Activated CD4-positive, CD25-positive, alpha-beta regulatory T cell treated with anti-CD3 and anti-CD28 coated beads, Interleukin-2, amount 50 U/mL, for 24 hours (primary cell): ENCODE measurements at places on chromosomes 6 and 20.

DNA sequence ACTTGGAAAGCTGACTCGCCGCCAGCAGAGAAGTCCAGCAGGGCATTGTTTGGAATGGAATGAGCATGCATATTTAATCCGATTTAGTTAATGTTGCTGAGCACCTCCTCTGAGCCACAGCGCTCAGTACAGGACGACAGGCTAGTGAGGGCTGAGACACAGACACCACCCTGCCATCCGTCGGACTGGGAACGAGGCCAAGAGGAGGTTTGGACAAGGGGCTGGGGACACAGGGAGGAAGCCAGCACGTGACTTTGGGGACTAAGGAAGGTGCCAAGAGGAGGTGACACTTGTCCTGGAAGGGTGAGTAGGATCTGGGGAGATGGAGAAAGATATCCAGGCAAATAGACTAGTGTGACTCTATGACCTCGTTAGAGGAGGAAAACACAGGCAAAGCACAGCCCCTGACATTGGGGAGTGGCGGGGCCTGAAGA lies 152.5 kb upstream of the ECI2 start:
- no peak for ATAC-seq

DNA sequence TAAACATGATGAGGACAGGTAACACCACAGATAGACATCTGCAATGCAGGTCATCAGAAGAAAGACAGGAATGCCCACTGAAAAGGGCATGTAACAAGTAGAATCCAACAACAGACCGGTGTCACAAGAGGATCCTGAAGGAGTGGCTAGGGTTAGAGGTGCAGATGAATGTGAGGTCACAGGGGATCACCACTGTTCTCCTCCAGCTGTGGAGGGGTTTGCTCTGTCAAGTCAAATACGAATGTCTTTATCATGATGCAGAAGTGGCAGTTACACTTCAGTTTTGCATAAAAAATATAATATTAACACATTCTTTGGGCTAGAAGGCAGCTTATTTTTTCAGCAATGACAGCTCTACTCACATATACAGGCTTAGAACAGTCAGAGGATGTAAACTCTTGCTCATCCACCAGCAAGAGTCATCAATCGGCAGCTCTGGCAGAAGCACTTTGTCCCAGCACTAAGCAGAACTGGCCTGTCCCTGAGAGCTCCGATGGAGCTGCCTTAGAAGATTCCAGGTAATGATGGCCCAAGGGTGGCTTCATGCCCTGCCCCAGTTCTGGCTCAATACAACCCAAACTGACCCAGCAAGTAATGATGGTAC lies 130.4 kb upstream of the TRAF3IP2 start:
- ATAC-seq, result peak; percentile 71

DNA sequence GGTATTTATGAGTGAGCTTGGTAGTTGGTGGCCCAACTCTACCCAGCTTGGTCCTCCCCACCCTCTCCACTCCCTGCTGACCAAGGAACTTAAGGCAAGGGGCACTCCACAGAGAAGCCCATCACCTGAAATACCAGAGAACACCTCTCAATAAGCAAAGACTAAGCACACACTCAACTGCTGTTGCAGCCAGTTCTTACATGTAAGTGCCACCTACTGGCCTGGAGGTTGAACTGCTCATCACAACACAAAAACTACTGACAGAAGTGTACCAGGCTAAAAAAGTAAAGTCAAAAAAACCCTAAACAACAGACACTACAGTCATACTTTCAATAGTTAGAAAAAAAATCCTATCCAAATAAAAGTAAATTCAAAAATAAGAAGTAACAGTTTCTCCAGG lies 146.2 kb downstream of the FAM83B start:
- ATAC-seq, result no peak

DNA sequence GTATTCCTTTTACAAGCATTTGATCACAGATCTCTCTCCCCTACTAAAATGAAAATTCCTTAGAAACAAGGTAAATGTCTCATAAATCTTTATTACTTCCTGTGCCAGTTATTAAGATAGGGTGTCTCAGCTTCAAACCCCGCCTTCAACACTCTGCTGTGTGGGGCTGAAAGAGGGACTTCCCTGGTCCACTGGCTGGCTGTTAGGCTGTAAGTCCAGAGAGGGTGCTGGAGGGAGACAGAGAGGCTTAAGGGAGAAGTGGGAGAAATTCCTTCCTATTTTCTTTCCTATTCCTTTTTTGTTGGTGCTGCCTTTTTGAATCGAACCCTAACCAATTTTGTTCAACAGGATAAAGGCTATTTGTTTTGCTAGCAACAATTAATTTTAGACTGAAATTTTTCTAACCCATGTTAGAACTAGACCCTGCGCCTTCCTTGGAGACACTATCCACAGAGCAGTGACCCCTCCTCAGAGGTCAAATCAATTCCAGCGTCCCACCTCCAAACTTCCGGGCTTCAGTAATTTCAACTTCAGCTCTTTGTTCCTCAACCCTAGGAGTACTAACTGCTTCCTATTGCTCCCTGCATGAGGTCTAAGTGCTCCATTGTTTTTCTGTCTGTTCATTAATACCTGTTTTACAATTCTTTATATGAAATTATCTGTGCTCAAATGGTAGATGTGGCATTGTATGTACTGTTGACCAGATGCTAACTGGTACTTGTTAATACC lies 207.5 kb upstream of the OPRM1 start:
- no peak for ATAC-seq

GRCh38 chr6:11552442-11552841 lies 14.9 kb downstream of the TMEM170B start:
- no peak for ATAC-seq

DNA sequence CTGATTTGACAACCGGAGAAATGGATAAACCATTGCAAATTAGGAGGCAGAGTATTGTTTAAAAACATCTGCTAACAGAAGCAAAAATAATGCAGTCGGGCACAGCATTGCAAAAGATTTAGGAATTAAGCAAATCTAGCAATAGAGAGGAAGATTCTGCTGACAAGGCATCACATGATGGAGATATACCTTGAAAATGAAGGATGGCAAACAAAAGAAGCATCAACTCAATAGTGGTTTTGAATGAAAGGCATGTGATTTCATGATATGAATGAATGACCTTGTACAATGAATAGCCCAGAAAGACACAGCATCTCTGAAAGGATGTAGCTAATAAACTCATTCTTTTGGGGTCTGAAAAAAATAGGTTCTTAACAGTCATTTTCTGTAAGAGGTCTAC lies 8.6 kb upstream of the RBM39 start:
- no peak for ATAC-seq

DNA sequence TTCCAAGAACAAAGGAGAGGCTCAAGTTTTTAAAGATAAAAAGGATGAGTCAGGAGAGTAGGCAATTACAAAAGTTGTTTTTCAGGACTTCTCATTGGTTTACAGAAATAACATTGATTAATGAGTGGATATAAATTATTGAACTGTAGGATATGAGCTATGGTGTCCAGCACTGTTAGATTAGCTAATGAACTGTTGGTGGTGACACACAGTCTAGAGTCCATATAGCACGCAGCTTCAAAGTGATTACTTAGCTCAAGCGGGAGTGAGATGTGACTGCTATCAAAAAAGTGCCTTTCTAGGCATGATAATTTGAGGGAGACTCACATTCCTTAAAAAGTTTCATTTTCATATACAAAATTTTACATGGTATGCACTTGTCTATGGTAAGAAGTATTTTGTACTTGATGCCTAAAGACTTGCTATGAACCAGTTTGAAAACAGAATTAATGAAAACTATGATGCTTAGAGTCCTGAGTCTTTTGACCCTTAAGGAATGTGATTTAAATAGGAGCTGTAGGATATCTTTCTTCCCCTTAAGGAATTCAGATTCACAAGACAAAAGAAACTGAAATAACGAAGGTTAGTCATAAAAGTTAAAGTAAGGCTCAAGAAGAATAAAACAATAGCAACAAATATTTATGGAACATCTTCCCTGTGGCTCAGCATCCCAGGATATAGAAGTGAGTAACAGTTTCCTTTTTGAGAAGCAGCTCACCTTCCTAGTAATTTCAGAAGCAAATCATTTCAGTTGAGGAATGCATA lies 22.2 kb upstream of the ADIG start:
- ATAC-seq, result no peak

DNA sequence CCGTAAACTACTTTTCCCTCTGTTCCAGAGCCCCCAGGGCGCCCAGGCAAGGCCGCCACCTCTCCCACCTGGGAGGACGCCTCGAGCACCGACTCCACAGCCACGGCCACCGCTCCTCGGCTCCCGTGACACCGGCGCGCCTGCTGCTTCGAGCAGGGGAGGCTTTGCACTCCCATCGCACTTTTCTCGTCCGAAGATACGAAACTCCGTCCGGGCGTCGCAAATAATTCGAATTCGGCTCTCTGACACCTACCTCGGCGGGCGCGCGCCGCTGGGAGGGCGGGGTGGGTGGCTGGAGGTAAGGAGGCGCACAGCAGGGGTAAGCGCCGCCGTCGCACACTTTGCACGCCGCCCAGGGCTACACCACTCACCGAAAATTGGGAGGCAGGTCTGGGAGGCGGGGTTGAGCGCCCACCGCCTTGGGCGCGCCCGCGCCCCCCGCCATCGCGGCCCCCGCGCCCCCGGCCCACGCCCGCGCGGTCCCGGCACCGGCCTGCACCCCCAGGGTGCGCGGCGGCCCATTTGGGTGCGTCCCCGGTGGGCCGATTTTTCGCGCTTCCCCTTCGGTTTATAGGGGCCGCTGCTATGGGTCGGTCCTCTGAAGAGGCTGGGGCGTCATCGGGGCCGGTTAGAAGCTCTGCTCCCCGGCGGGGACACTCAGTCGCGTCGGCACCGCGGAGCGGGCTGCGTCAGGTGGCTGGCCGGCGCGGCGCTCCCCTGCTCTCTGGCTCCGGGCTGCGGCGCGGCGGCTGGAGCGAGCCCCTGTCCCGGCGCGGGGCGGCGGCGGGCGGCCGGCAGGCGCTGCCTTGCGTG lies 36.2 kb downstream of the GNAS start:
- peak; percentile 63 for ATAC-seq

- ATAC-seq, result no peak
These were observed 109.5 kb downstream of the SNX5 start for GRCh38 chr20:17859002-17859615.

GRCh38 chr20:35828434-35828833 lies 56.6 kb downstream of the PHF20 start:
- ATAC-seq, result no peak

- no peak for ATAC-seq
These were observed 34.6 kb upstream of the SMIM28 start for GRCh38 chr6:138343112-138343511.

DNA sequence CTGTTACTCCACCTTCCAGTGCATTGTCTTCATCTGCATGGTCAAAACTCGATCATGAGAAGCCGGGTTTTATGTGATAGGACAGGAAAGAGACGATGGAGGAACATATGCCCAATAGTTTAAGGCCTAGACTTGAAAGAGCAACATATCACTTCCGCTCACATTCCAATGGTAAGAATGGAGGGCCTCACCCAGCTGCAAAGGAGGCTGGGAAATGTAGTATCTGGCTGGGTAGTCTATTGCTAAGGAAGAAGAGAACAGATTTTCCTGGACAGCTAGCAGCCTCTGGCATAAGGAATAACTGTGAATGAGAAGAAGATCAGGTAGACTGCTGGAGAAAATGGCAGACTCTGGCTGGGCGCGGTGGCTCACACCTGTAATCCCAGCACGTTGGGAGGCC lies 19.2 kb downstream of the FITM2 start:
- ATAC-seq, result no peak

- peak; percentile 70 for ATAC-seq
These were observed at the start of gene C6orf47 for GRCh38 chr6:31660381-31661261. Gene C6orf47 (minus strand): TSS chr6:31660778. CDS start chr6:31659947, 831 bp downstream.

DNA sequence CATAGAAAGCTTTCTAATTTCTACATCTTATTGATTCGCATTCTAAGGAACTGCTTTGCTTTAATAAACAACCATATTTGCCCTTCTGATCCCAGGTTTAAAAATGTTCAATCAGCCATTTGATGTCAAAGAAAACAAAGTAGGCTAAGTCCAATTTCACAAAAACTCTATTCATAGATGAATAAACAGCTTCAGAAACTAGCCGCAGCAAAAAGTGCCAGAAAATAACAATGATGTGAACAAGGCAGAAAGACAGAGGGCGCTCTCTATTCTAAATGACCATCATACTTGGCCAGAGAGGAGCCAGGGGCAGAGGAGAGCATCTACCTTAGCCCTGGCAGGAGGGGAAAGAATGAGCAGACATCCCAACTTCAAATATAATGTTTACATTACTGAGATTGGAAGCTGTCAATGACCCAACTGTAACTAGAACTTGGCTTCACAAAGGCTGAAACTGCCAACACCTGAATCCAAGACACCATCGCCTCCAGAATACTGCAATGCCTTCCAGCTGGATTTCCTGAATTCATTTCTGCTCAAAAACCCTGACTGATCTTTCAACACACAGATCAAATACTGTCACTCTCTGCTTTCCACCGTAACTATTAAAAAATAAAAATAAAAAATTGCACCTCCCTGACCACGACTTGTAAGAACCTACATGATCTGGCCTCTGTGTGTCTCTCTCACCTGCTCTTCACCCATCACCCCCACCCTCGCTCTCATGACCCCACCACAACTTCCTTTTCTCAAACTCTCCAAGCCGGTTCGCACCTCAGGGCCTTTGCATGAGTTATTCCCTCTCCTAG lies 9.5 kb downstream of the CNKSR3 start:
- ATAC-seq, result no peak

- no peak for ATAC-seq
These were observed 67.4 kb upstream of the C20orf144 start for GRCh38 chr20:33594743-33595142.

DNA sequence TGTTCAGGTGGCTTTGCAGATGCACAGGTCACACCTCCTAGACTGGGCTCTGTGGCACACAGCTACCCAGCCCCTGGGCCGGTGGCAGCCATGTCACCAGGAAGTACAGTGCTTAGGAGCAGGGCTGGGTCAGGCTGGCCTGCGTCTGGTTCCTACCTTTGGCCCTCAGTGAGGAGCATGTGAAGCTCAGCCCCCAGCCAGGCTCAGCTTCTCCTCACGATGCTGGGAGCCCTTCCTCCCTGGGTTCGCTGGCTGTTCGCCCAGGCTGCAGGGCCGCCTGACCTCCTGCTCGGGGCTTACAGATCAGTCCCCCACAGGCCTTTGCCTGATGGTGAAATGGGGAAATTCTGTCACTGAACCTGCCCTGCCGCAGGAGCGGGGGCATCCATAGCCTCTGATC lies 23.1 kb downstream of the SPATA2 start:
- ATAC-seq, result no peak

GRCh38 chr6:62775427-62776022 lies 435.7 kb upstream of the FKBP1C start:
- no peak for ATAC-seq
